ENCODE measurements at places on chromosomes 16 and 17.

DNA sequence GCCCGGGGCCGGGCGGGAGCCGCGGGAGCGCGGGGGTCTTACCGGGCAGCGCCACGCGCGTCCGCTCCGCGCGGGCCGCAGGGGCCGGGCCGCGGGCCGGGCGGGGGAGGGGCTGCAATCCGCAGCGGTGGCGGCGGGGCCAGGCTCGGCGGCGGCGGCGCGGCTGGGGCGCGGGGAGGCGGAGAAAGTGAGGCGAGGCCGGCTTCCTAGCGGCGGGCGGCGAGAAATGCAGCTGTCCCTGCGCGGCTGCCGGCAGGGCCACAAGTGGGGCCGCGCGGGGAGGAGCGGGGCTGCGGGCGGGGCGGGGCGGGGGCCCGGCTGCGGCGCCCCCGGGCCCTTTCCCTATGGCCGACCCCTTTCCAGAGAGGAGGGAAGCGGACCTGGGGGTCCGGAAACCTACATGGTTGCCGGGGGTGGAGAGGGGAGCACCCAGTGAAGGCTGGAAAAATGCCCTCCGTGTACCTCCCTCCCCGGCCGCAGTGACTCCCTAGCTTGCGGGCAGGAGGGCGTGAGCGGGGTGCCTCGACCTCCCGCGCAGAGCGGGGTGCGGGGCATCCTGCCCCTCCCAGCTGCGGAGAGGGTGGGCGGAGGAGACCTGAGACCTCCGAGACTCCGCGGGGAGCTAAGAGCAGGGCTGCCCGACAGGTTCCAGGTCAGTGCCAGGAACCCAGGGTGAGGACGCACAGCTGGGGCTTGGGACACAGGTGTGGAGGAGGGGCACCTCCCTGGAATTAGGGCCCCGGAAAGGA, at the start of gene CUEDC1:
TSS of gene CUEDC1 (minus strand) at position 230 of the 749 bp plus-strand sequence. CDS start 69,848 bp downstream, outside the sequence.
- DNase-seq, result peak; percentile 80

DNA sequence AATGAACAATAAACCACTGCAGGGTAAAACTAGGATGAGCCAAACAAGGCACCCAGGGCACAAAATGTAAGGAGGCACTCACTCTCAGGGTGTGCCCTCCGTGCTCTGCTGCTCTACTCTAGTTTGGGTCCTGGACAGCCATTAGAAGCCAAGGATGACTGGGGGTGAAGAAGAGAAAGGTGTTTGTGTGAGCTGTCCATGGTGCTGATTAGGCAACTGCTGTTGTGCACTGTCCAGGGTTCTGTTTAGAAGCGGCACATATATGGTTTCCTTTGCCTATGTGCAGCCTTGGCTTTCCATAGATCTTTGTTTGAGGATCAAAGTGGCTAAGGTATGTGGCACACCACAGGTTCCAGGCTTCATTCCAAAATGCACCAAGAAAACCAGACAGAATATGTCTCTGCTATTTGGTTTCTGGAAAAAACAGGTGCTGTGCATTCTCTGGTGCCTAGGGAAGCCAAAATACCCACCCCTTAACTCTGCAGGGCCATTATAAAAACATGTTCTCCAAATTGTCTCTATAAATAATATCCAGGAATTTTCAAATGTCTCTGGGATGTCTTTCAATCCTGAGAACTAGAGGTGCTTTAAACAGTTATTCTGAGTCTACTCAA, 123.5 kb downstream of the CBLN1 start:
- DNase-seq, result no peak

DNA sequence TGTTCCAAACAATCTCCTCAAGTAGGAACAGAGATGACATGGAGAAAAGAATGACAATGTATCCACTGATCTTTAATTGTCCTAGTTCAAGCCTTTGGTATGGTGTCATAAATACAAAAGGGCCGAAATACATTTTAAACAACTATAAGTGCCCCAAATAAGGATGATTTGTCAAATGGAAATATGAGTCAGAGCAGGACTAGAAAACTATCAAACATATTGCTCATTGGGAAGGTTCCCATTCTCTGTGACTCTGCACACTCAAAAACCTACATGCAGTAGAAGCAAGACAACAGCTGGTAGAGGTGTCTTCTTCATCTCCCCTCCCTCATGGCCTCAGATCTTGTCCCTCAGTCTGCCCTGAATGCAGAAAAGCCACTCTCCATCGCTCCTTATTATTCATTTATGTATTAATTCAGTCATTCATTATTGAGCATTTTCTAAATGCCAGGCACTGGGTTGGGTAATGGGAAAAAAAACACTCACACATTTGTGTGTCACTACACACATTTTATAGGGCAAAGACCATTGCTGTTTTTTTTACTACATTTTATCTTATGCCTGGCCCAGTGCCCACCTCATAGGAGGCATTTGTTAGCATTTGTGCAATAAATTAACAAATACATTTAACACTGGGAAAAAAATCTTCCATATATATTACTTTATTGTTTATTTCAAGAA, 10.1 kb downstream of the CA10 start:
- DNase-seq, result no peak

GRCh38 chr16:78175287-78175686, 75.8 kb downstream of the WWOX start:
- DNase-seq, result no peak

GRCh38 chr16:81123092-81123852, 27.1 kb upstream of the GCSH start:
- DNase-seq, result no peak

DNA sequence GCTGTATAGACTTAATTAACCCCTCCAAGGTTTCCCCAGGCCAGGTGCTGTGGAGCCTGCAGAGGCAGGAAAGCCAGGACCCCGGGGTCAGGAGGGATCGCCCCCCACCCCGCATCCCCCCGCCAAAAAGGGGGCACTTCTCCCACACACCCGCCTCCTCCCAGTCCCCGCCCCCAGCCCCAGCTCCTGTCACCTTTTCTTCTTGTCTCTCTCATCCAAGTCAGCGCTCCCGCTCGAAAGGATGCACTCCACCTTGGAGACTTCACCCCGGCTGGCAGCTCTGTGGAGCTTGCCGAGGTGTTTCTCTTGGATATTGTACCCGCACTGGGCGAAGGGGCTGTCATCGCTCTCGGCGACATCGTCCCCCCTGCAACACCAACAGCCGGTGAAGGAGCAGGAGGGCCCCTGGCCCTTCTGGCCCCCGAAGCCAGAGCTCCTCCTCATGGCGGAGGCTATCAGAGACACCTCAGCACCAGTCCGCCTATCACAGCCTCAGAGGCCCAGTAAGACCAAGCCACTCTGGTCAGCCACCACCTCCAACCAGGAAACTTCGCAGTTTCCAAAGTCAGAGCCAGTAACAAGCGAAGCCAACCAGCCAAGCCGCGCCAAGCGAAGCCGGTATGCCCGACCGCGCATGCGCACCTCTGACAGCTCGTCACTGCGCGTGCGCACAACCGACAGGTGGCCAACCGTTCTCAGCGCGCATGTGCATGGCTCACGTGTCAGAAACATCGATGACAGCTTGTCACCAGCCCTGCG, 52.5 kb downstream of the SHCBP1 start:
- DNase-seq, result no peak

DNA sequence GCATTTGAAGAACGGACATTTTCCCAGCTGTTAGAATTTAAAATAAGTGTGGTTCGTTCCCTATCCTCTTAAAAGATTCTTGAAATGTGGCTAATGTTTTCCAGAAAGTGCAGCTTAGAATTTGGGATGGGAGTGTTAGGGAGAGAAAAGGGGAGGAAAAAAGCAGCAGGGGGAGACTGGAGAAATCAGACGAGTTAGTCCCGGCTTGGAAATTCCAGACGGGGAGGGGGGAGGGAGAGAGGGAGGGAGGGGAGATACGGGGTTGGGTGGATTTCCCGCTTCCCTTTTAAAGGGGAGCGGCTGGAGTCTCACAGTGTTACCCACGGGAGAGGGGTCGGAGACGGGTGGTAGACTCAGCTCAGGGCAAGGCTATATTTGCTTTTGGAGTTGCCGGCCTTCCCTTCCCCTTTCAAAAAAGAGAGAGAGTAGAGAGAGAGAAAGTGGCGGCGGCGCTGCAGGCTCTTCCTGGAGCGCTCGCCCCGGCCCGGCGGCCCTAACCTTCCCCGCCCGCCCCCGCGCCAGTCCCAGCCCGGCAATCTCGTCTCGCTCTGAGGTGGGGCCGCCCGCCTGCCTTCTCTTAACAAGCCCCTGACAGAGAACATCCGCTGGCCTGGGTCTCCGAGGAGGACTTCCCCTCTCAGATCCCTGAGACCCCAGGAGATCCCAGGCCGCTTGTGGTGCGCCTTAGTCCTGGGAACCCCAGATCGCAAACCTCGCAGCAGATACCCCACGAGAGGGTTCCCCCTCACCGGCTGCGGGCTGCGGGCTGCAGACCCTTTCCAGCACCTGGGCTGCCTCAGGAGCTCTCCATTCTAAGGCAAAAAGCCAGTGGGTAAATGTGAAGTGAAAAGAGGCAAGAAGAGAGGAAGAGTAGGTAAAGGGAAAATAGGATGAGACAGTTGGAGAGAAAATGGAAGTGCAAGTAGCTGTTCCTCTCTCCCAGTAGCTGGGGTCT, 6.6 kb downstream of the IGF2BP1 start:
- no peak for DNase-seq

- DNase-seq, result no peak
These were observed 790 bp downstream of the BCKDK start for GRCh38 chr16:31108794-31109558.

DNA sequence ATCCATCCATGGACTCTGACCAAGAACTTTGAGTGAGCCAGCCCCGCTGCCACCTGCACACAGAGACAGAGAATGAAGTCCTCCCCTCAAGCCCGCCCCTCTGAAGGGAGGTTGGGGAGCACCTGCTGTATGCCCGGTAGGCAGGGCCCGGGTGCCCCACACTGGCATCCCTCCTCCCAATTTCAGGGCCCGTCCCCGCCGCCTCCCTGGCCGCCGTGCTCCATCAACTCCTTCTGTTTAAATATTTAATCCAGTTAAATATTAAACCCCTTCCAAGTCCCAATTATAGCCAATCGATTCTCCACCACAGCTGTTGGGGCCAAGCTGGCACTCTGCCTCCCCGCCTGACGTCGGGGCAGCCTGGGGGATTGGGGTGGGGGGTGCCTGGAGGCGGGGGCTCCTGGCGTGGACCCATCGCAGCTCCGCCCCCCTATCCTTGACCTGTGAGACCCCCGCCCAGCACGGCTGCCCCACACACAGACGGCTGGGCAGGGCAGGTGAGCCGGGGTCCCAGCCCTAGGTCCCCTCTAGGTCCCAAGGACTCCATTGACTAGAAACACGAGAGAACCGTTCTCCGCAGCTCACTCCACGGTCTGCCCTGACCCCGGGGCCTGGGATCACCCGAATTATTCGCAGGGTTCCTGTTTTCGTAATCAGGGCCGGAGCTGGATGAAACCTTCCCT, 18.0 kb upstream of the CACNA1H start:
- no peak for DNase-seq

DNA sequence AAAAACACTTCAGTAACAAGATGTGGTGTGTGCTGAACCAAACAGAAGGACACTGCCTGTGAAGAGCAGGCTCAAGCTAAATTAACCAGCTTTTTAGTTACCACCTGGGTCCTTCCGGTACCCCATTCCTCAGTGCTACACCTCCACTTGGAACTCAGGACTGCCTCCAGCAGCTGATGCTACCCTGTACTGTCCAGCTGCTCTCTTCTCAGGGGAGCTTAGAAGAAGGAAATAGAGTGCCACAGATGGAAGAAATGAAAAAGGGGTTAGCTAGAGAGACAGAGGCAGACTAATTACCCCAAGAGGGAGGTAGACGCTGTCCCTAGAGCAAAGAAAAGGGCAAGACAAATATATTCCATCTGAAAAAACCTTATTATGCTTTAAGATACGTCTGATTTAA, 5.7 kb downstream of the MED13 start:
- DNase-seq, result no peak

DNA sequence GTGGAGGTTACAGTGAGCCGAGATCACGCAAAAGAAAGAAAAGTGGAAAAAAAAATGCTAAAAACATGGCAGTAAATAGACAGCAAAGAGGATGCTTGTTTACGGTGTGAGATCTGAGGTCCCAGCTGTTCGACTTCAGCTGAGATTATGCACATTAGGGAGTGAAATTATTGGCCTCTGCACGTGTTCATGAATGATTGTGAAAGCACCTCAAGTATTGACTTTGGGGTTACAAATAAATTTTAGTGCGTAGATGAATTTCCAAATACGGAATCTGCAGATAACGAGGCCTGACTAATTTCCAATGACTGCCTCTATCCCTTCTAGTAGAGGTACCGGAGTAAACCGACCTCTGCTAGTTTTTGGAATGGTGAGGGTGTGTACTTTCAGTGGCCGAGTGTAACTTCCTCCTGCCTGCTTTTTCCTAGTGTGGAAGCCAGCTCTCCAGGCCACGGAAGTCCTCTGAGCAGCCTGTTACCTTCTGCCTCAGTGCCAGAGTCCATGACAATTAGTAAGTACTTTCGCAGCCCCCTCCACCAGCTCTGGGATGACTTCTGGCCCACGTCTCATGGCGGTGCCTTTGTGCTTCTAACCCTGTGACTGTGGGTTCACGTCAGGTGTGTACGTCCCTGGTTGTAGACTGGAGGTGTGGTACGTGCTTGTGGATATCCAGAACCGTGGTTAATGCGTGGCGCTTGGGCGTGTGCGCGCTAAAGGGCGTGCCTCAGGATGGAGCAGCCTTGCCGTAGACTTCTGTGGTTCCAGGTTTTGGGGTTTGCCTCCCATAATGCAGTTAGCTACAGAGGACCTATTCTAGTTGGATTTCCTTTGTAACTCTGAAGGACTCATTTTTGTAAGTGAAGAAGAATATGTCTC, 102.1 kb downstream of the SNX29 start:
- DNase-seq, result no peak

DNA sequence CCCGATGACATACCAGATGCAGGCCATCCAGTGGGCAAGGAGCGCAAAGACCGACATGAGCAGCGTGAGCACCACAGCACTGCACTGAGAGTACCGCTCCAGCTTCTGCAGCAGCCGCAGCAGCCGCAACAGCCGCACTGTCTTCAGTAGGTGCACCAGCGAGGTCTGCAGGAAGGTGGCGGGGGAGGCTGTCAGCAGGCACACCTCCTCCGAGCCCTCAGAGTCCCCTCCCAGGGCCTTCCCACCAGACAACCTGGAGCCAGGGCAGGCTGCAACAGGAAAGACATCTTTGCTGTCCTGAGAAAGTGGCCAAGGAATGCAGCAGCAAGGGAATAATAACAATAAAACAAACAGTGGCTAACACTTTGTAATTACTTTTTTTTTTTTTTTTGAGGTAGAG, 9.1 kb downstream of the KCNH4 start:
- no peak for DNase-seq

- DNase-seq, result no peak
These were observed 136.6 kb downstream of the COPRS start for GRCh38 chr17:31722251-31723056.

DNA sequence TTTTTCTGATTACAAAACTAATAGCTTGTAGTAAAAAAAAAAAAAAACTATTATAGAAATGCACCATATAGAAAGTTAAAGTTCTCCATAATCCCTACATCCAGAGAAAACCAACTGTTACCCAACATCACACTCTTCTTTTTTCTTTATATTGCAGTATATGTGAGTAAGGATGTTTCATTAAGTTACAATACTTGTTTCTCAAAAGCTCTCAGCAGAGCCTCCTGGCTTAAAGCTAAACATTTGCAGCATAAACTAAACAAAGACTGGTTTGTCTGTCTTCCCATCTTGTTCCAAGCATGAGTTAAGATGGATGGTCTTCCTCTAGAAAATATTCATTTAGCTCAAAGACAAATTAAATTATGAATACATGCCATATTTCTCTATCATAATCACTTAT, 25.2 kb downstream of the GRB2 start:
- DNase-seq, result no peak

- no peak for DNase-seq
These were observed 391.7 kb downstream of the XYLT1 start for GRCh38 chr16:17078931-17079631.

GRCh38 chr16:82633964-82634600, 7.3 kb downstream of the CDH13 start:
- DNase-seq, result peak; percentile 87

All from Ammon's horn (tissue), 1 donor.